ENCODE measurements at places on chromosomes 1 and 21.

GRCh38 chr1:68087184-68087583 is 36.8 kb upstream of the DIRAS3 start:
- no peak for DNase-seq

DNA sequence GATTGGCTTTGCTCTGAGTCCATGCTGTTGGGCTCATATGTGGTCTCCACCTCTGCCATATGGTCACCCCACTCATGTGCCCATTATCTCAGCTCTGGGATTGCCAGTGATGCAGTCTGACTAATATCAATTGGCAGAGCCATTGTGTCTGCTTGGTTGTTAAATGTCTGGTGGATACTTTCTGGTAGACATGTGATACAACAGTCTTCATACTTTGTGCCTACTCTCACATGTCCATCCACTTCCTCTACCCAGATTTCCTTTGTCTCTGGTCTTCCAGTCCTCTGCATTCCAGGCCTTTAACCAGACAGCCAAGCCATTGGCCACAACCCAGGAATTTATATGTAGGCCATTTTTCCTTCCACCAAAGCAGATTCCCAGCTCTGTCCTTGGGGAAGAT is 30.8 kb upstream of the DIPK1A start:
- no peak for DNase-seq

DNA sequence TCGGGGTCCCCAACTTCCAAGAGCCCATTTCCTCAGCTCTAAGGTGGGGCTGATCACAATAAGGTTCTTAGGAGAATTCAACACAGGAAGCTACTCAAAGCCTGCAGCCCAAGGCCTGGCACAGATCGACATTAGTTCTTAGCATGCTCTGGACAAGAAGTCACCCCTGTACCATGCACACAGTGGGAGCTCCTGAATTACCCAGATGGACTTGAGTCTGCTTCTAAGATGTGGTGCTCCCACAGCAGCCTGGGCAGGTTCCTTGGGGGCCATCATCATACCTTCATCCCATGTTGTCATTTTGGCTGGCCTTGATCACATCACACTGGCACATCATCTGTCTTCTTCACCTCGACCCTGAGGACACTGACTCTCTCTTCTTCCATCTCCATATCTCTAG is 153.3 kb upstream of the VAMP3 start:
- no peak for DNase-seq

DNA sequence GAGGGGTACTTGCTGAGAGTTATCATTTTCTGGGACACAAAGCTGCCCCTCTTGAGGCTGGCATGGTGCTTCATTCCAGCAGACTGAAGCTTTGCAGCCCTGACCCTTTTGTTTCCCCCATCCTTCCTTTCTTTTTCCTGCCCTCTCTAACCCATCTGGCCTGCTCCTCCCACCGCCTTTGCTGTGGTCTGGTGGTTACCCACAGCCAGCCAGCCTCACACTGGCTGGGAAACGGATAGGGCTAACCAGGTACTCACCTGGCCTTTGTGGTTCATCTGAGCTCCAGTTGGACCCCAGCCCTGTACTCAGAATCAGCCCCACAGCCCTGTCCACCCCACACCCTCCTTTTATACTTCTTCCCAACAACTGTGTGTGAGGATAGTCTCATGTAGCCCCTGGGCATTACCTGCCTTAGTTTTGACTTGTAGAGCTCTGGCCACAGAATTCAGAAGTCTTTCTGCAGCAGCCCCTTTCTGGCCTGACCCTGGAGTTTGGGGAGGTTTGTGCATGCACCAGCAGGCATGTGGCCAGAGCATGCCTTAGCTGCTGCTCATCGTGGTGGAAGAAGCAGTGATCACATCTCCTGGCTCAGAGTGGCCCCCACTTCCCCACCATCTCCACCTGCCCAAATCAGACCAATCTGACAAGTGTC is 138.0 kb downstream of the TRABD2B start:
- no peak for DNase-seq

GRCh38 chr1:62218604-62219003 is 24.0 kb downstream of the L1TD1 start:
- no peak for DNase-seq

DNA sequence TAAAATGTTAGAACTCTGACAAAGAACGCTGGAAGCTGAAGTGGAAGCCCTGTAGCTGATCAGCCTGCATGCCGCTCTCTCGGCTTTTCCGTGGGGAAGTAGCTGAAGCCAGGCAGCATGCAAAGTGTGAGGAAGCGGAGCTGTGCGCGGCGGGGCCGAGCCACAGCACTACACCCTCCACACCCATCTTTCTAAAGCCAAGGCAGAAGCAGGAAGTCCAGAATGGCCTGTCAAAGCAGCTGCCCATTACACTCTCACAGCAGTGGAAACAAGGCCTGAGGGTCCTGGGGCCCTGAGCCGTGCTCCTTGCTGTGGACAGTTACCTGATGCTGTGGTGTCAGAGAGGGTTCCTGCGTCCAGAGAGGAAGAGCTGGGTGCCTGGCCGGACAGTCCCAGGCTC is 69.6 kb downstream of the UBR4 start:
- DNase-seq: no peak

DNA sequence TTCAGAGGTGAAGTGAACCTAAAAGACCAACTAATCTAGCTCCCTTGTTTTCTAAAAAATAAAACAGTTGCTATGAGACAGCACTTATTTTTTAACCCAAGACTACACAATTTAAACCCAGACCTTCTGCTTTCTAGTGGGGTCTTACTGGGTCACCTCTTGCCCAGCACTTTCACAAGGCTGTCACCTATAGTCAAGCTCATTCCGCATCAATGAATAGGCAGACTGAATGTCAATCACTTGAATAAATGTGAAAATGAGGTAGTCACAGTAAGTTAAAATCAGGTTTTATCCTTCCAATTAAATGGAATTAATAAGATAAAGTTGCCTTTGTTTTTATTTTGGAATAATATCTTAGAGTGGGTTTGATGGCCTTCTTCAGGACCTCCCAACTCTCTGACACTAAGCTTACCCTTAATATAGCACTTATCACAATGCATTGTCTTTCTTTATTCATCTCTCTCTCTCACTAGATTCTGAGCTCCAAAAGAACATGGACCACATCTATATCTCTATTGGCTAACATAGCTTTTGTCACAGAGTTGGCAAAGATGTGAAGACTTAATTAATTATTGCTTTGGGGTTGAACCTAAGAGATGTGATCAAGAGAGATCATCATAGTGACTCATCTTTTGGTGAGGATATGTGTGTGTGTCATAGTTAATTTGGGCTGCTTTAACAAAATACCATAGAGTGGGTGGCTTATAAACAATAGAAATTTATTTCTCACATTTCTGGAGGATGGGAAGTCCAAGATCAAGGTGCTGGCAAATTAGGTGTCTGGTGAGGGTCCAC is 248.7 kb upstream of the DAB1 start:
- DNase-seq: no peak

- no peak for DNase-seq
Observed at GRCh38 chr21:21101911-21102310, 103.7 kb downstream of the NCAM2 start.

- no peak for DNase-seq
Observed at GRCh38 chr1:178941849-178942248, 71.0 kb upstream of the ANGPTL1 start.

DNA sequence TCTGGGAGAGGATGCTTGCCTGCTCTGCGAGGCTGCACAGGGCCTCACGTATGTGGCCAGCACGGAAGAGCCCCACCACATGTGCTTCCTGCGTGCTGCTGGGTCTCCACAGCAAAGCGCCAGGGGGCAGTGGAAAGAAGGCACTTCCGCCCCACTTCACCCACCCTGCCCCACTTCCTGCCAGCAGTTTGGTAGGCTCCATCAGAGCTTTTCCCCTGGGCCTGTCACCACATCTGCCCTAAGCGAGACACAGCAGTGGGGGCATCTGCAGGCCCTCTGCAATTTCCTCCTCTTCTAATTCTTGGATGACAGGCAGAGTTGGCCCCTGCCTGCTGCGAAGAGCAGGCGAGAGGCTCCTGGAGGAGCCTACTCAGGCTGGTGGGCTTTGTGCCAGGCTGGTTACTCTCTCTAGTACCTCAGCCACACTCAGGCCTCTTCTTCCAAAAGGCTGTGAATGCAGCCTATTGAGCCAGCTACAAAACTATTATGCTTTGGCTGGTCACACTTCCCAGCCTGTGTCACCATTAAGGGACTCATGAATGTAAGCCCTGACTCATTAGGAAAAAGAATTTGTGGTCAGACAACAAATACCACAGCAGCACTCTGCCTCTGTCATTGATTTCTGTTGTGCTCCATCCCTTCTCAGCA is 25.0 kb downstream of the CD244 start:
- no peak for DNase-seq

DNA sequence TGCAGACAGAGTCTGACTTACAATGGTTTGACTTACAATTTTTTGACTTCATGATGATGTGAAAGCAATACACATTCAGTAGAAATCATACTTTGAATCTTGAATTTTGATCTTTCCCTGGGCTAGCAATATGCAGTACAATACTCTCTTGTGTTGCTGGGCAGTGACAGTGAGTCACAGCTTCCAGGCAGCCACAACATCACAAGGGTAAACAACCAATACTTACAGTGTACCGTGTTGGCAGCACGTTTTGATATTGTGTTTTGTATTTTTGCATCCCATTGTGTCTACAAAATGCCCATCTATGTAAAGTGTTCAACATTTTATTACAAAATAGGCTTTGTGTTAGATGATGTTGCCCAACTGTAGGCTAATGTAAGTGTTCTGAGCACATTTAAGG is 150.9 kb downstream of the NTMT2 start:
- DNase-seq: no peak

Data from pancreas (tissue), 10 donors.